ENCODE measurements at places on chromosomes 6 and 20.
A peak's percentile ranks its signal among the peaks of the same experiment; 100 is the strongest.

- no peak for DNase-seq
These were observed 12.9 kb upstream of the ZNF391 start for GRCh38 chr6:27375613-27376079.

- no peak for DNase-seq
These were observed 569.8 kb downstream of the QKI start for GRCh38 chr6:163984124-163984936.

GRCh38 chr6:3446184-3446583 lies 10.7 kb downstream of the SLC22A23 start:
- DNase-seq, result no peak

- DNase-seq, result no peak
These were observed 29.7 kb downstream of the CHMP4B start for GRCh38 chr20:33840759-33841435.

DNA sequence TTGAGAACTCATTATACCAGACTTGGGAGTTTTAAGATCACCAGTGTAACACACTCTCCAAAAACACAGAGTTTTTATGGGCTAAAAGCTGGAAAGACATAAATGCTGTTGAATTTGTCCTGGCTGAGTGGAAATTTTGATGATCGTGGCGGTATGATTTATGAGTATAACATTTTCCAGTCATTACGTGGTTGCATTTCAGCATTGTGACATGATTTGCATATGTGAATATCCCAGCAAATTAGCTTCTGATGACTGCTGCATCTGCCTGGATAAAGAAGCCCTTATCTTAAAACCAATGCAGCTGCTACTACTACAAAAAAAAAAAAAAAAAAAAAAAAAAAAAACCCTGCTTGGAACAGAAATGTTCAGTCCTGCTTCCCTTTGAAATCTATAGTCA lies 850.9 kb downstream of the TFAP2A start:
- DNase-seq, result no peak

DNA sequence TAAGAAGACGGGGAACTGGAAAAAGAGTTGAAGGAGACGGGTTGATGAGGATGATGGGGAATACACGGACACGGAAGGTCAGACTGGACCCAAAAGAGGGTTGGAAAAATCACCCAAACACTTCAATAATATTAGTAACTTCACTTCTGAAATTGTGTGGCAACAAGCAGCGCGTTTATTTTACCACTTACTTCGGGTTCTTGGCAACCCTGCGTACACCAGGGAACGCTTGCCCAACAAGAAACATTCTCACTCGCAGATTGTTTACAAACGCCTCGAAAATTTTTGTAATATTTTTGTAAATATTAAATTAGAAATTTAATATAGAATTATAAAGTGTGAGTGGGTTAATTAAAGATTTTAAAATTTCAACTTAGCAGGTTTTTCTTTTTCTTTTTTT lies 99.5 kb downstream of the CEBPB start:
- no peak for DNase-seq

DNA sequence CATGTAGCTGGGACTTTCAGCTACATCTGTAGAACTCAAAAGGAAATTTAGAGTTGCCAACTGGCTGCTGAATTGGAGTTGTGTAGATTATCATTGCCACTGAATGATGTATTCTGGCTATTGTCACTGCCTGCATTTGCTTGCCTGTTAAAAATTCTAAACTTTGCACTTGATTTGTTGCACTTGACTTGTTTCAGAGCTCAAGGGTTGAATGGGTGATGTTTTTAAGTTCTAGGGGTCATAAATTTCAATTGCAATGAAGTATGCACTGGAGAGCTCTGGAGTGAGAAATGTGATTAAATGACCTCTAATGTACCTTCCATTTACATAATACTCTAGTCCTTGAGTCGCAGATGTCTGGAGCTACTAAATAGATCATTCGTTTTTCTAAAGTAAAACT lies 102.4 kb downstream of the TNFRSF21 start:
- no peak for DNase-seq

- no peak for DNase-seq
These were observed 57.3 kb downstream of the LINC00237 start for GRCh38 chr20:21048841-21049273.

DNA sequence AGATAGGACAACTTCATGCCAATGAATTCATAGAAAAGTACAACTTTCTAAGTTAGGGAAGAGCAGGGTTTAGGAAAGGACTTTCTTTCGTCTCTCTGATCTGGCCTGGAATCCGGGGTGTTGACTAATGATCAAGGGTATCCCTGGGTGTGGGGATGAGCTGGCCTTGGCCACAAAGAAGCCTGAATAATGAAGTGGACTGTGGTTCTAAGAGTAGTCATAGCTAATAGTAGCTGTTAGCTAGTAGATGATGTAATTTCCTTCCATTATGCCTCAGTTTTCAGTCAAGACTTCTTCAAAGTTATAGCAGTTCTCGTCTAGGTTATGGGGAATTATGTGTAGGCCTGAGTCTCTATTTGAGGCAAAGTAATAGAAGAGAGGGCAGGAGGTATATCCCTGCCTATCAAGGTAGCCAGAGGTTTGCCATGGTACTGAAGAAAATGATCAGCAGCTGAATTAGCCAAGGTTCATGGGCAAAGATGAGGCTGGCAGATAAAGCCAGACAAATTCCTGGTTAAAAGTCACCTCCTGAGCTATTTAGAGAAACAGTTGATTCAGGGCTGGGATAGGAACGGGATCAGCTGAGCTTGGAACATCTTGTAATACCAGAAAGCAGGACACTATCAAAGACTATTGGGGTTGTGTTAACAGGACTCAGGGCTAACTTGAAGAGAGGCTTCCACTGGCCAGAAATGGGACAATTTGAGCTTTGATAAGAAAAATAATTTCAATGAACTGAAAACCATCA lies 18.7 kb upstream of the TRPC4AP start:
- no peak for DNase-seq

DNA sequence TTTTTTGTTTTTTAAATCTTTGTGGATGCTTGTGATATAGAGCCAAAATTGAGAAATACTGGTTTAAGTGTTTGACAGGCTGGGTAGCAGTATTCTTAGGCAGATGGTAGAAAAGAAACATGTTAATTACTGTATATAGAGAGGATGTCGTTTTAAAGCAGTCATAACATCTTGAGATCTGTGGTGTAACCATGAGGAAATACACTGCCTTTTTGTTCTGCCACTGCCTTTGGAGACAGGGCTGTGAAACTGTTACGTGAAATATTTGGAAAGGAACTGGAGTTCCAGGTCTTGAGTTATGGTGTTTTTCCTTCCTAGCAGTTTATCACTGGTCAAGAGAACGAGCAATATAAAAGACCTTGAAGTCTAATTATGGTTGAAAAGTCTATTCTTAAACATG lies 19.5 kb downstream of the STXBP5 start:
- no peak for DNase-seq

GRCh38 chr20:5445611-5446010 lies 128.9 kb upstream of the PROKR2 start:
- no peak for DNase-seq

DNA sequence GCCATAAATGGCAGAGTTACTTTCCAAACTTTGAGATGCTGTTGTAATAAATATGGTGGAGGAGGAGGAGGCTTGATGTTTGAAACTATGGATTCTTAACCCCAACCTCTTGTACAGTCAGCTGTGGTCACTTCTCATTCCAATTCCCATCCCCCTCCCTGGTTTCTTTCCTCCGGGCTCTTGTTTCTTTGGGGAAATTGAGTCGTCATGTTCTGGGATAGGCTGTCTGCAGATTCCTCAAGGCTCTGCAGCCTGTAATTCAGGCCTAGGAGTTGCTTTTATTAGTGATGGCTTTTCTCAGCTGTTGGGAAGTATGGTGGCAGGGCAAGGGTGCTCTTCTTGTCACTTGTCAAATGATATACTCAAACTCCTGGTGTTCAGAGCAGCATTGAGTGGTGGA lies 2.6 kb downstream of the PTK7 start:
- DNase-seq, result no peak

- no peak for DNase-seq
These were observed 3.2 kb downstream of the OLIG3 start for GRCh38 chr6:137490961-137491360.

GRCh38 chr6:22372922-22373321 lies 76.1 kb upstream of the PRL start:
- no peak for DNase-seq

DNA sequence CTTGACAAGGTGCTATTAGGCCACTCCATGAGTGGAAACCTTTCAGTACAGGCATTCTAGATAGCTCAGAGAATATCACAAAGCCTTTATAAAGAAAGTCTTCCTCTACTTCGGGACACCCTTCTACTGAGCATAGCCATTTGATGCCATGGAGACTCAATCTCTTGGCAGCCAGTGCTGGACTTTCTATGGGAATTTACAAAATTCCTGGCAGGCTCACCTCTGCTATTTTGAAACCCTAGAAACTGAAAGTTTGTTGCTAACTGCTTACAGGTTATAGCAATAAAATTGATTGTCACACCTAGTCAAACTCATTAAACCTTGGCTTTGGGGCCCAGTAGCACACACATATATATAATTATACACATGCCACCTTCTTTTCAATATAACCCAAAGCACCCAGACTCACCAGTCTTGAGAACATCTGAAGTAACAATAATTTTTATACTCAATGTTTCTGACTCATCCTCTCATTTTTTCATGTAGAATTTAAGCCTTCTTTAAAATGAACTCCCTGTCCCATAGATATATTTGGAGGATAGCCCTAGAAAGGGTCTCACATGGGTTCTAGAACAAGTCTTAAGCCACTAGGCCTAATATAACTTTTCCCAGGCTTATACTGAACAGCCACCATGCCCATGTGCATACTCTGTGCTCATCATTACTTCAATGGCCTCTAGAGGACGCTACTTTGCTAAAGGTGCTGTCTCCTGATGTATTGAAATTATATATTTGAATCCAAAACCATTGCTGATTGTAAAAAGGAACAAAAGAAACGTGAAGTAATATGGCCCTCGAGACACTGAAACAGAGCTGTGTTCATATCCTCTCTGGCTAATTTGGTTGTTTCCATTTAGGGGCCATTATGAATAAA lies 368.1 kb upstream of the MARCKS start:
- DNase-seq, result no peak

- no peak for DNase-seq
These were observed 404.1 kb upstream of the ID4 start for GRCh38 chr6:19432966-19433498.

DNA sequence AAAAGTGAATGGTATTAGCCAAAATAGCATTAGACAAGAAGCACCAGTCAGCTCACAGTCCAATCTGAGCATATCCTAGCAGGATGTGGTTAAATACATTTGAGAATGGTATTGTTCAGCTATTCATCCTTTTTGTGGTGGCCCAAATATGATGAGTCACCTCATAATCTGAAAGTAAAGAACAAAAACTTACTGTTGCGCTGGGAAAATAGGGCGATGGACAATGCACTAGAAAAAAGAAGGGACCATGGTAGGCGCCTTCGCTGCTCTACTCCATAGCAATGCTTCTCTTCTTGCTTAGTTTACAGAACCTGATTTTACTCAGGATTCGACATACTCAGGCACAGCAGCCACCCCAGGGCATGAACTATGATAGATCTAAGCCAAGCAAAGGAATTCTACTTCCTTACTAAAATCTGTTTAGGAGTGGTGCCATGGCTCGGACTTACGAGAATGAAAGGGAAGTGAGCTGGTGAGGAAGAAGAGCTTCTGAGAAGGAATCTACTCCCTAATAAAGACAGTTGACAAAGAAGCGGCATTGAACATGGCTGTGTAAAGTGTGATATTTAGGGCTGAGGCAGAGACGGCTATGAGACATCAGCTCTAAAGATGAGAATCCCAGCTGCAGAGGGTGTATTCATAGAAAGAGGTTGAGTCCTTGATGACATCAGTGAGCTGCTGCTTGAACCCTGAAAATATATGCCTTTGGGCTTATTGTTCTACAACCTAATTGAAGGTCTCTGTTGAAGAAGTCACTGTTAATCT lies 16.6 kb upstream of the FBXO9 start:
- no peak for DNase-seq

DNA sequence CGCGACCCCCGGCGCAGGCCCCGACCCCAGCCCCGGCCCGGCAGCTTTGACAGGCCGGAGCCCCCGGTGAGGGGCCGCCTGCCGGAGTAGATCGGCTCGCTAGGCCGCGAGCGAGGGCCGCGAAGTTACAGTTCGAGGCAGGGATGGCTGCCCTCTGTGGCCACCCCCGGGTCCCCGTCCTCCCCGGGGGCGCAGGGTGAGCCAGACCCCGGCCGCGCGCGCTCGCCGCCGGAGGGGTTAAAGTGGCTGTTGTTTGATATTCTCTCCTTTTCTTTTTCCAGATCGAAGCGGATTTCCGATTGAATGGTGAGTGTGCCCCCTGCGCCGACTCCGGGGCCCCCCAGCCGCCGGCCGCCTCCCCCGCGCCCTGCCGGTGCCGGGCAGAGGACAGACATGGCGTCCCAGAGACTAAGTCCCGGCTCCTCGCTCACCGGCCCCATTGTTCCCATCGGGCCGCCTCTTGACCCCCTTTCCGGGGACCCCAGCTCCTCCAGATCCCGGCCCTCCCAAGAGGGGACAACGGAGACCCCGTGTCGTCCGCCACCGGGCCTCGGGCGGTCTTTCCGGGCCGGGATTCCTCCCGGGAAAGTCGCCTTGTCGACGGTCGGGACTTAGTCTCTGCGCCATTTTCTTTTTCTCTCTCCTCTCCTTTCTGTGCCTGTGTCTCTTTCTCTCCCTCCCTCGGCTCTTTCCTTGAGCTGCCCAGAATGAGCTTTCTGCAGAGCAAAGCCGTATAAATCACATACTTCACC lies 704 bp downstream of the TOP1 start:
- DNase-seq, result peak; percentile 65

DNA sequence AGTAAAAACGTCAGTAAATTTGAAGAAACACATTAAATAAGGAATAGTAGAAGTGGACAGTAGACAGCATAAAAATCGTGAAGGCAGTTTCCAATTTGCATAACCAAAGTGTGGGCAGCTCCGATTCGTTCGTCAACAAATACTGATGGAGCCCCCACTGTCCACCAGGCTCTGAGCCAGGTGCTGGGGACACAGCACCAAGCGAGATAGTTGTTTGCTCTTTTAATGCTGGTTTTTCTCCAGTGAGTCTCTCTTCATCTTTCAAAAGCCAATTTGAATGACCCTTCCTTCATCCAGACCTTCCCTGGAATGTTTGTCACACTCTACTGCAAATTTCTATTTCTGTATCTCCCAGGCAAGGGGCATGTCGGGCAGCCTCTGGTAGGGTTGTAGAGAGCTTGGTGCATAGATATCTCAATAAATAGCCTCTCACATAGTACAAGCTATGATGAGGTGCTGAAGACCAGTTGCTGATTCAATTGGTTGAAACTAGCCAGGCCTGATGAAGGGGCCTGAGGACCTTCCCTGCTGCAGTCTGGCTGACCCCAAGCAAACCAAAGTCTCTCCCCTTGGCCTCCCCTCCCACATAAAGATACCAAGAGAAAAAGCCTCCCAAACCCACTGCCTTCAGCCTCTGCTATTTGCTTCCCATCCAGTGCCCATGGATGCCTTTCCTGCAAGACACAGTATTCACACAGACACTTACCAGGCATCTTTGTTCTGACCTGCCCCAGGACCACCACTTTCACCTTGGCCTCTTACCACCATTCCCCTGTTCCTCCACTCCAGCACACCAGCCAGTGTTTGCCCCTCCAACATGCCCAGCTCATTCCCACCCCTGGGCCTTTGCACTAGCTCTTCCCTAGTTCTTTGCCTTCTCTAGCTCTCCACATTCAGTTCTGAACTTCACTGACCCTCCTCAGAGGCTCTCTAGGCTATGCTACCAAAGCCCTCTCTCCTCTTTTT lies 125.2 kb downstream of the CEBPB start:
- DNase-seq, result no peak

GRCh38 chr20:6692566-6693173 lies 74.8 kb upstream of the BMP2 start:
- DNase-seq, result no peak
